ENCODE measurements at places on chromosomes 1 and 21. TPM values are rescaled to one million over a fixed set of nuclear protein-coding genes. Genes with fewer than 3 reads are reported as not detected.

GRCh38 chr1:61539720-61540462 lies 185.1 kb downstream of the TM2D1 start:
- H3K36me3 ChIP-seq, result no peaks in the 10 kb centered on the region
- H3K4me1 ChIP-seq, result peaks cover 6% of the 10 kb centered on the region
- no peak overlapping the region for H3K4me3 ChIP-seq
- peak; percentile 2 for DNase-seq
- H3K27me3 ChIP-seq, result no peaks in the 10 kb centered on the region
- no peak overlapping the region for H3K27ac ChIP-seq

ANXA9 gene
- total RNA-seq, result 0.77 TPM

- H3K27me3 ChIP-seq, result no peaks in the 10 kb centered on the region
- DNase-seq, result peak; percentile 92
- no peaks in the 10 kb centered on the region for H3K36me3 ChIP-seq
- H3K4me1 ChIP-seq, result peaks cover 22% of the 10 kb centered on the region
- peak overlapping the region; percentile 77 for H3K4me3 ChIP-seq
Measured at GRCh38 chr1:161021165-161021969, 415 bp upstream of the F11R start.

CELA3B gene
- not detected for total RNA-seq

SGIP1 gene
- total RNA-seq, result 6.6 TPM

CFHR3 gene
- total RNA-seq, result 20.9 TPM

- H3K27me3 ChIP-seq, result no peaks in the 10 kb centered on the region
- H3K4me1 ChIP-seq, result no peaks in the 10 kb centered on the region
- no peak overlapping the region for H3K27ac ChIP-seq
- no peaks in the 10 kb centered on the region for H3K36me3 ChIP-seq
Measured at GRCh38 chr21:24255591-24255990, 1351.7 kb downstream of the MRPL39 start.

PBX1 gene
- total RNA-seq, result 91.1 TPM
